ENCODE measurements at places on chromosomes 6 and 20.

GRCh38 chr6:127496471-127496870 is 22.7 kb downstream of the MTCL3 start:
- DNase-seq, result no peak

DNA sequence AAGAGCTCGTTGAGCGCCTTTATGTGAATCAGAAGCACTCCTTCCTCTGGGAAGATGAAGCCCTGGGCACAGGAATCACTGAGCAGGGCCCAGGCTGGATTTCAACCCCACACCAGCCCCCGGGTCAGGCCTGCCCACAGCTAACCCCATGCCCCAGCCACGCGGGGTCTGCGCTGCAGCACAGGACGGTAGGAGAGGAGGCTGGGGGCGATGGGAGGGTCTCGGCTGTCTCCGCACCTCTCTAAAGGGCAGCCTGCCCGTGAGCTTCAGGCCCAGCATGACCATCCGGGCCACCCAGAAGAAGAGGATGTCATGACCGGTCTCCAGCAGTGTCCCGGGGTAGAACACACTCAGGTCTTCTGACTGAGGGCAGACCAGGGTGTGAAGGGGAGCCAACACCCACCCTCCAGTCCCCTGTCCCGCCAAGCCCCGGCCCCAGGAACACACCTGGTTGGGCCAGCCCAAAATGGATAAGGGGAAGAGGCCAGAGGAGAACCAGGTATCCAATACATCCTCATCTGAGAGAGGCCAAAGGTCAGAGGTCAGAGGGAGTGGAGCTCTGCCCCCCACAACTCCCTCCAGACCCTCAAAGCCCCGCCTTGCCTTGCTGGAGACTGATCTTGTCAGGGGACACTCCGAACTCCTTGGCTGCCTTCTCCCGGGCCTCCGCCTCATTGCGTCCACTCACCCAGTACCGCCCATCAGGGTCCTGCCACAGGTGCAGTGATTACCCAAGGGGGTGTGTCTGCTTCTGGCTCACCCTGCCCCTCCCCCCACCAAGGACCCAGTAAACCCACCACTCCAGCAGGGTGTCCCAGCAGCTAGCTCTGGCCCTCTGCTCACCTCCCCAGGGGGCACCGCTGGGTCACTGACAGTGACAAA is 4.4 kb upstream of the VWA7 start:
- no peak for DNase-seq

DNA sequence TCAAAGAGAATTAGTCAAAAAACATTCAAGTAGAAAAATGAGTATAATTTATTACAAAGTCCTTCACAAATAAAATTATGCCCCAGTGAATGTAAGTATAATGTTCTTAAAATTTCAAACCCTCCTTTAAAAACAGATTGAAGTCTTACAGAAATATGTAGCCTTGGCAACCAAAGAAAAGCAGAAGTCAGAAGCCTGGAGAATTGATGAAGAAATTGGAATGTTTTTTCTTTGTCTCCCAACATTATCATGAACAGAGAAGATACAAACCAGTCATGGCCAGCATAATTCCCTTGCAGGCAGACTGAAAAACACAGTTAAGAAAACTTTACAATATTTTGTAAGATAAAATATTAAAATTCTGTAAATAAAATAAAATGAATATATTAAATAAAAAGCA is 221.9 kb downstream of the TBC1D32 start:
- DNase-seq, result no peak

DNA sequence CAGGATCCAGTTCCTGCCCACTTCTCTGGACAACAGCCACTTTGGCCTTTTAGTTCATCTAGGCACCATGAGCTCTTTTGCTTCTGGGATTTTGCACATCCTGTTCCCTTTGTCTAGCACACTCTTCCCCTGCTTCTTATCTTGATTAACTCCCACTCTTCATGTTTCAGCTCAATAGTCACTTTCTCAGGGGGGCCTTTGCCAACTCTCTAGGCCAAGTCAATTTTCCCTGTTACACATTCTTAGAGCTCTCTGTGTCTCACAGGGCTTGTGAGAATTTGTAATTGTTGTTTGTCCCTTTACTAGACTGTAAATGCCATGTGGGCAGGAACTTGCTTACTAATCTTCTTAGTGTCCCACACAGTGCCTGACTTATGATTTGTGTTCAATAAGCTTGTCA is 58.1 kb upstream of the EPB41L1 start:
- no peak for DNase-seq

- DNase-seq, result no peak
These were observed 162.7 kb upstream of the TCF21 start for GRCh38 chr6:133726188-133726587.

- DNase-seq, result peak; percentile 92
These were observed 180.5 kb downstream of the OGFRL1 start for GRCh38 chr6:71468841-71469700.

GRCh38 chr6:16741112-16742016 is 19.9 kb downstream of the ATXN1 start:
- DNase-seq, result peak; percentile 88

- DNase-seq, result no peak
These were observed 123.8 kb downstream of the CDKAL1 start for GRCh38 chr6:20658053-20658452.

DNA sequence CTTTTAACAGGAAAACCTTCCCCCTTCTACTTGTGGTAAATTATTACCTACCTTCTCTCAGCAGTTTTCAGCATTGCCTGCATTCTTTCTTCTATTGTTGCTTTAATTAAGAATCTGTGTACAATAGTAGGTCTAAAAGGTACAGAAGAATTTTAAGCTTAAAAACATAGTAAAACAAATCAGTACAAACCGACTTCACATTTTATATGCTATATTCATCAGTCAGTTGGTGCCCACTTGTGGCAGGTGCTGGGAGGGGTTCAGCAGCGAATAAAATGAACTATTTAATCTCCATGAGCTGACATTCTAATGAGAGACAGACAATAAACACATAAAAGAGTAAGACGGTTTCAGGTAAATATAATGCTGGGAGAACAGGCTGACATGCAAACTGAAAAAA is 73.4 kb upstream of the FBXO30 start:
- no peak for DNase-seq

- no peak for DNase-seq
These were observed 5.9 kb downstream of the WASF1 start for GRCh38 chr6:110173506-110174132.

GRCh38 chr6:36914227-36914794 is 28.6 kb downstream of the C6orf89 start:
- DNase-seq, result no peak

DNA sequence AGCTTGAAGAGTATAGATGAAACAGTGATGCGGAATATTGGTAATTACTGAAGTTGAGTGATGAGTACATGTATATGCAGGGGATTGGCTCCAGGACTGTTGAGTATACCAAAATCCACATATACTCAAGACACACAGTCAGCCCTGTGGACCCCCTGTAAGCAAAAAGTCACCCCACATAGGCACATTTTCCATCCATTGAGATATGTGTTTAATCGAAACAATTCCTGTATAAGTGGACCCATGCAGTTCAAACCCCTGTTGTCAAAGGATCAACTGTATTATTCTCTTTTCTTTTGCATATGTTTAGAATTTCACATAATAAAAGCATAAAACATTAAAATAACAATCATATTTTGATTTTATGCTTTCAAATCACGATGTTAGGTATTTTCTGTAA is 32.1 kb upstream of the FILIP1 start:
- DNase-seq, result no peak

DNA sequence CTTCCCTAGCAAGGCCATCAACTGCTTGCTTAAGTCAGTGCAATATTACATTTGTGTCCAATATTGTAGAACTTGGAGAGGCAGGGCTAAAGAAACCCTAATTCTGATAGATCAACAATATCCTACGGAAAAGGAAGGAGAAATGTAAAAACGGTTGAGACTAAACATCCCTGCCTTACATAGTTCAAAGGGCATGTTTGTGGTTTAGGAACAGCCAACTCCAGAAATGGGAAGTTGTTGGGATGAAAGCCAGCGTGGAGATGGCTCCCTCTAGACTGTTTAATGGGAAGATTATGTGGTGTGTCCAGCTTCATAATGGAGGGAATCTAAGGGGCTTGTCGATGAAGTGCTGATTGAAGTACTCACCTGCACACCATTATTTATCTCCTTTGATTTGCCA is 145.3 kb upstream of the TENT5A start:
- DNase-seq, result no peak

DNA sequence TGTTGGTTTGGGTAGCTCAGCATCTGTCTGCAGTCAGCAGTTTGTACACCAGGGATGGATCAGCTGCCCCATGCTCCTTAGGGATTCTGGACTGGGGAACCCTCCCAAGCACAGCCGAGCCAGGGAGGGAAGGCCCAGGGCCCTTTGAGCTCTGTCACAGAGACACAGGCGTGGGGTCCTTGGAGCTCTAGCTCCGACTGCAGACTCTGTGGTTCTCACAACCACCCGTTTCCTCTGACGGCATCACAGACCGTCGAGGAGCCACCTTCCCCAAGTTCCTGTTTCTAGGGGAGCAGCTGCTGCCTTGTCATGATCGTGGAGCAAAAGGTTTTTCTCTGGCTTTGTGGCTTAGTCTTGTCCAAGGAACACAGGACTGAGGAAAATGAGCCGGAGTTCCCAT is at the start of gene SLA2:
SLA2 (minus strand) TSS at position 199 of the 400 bp plus-strand sequence. CDS start 4,861 bp downstream, outside the sequence.
- no peak for DNase-seq

- DNase-seq, result no peak
These were observed 77.3 kb downstream of the TCP11 start for GRCh38 chr6:35063701-35064280.

- no peak for DNase-seq
These were observed 44.2 kb upstream of the TAB2 start for GRCh38 chr6:149273318-149273717.

DNA sequence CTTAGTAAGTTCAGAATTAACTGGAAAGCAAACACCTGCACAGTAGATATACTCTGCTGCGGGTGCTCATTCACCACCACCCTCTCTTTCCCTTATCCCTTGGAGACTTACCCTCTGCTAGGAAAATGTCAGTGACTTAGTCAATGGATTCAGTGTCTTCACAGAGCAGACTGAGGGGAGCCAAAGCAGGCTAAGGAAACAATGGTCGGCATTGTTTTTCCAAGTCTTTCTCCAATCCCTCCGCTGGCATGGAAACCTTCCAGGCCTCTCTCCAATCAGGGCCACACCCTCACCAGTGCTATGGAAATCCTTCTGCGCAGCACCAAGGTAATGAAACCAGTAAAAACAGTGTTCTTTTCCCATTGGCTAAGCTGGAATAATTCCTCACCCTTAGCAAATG is 531.2 kb downstream of the TFAP2B start:
- DNase-seq, result no peak

DNA sequence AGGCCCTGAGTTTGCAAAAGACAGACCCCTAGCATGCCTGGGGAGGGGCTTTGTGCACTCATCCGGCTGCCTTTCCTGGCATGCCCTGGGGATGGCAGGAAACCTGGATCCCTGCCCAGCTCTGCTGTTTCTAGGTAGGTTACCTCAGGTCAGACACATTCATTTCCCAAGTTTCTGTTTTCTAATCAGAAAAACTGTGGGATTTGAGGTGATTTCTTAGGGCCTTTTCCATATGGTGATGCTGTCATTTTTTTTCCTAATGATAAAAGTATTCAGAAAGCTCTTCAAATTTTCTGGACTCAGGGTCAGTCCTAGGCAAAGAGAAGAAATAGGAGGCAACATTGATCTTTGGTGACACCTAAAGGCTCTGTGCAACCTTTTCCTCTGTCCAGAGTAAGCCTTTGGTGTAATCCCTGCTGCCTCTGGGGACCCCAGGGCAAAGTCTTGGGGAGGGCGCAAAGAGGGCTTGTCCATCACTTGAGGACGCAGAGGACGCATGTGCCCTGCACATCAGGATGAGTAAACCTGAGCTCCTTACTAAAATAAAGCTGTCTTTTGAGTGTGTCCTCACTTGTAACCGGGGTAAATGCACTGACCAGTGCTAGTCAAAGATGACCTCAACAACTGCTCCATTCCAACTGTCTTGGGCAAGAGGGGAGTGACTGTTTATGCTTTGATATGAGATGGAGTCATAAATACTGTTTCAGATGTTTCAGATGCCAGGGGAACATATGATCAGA is 13.5 kb upstream of the TRAM2 start:
- peak; percentile 71 for DNase-seq

GRCh38 chr20:11188843-11189603 is 515.2 kb upstream of the JAG1 start:
- no peak for DNase-seq

DNA sequence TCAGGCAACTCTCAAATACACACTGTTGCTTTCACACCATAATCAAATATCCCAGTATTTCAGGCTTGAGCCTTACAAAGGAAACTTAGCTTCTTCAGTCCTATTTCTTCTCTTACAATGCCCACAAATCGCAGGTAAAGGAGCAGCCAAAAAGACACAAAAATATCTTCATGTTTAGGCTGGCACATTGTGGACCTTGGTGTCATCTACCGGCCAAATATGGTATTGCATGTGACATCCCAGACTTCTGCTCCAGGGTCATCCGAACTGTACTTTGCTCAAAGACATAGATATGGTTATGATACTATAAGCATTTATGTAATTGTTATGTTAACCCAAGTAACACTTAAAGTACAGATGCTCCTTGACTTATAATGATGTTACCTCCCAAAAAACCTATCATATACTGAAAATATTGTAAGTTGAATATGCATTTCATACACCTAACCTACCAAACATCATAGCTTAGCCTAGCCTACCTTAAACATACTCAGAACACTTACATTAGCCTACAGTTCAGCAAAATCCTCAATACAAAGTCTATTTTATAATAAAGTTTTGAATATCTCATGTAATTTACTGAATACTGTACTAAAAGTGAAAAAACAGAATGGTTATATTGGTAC is 4.6 kb downstream of the OR2H2 start:
- DNase-seq, result peak; percentile 24

DNA sequence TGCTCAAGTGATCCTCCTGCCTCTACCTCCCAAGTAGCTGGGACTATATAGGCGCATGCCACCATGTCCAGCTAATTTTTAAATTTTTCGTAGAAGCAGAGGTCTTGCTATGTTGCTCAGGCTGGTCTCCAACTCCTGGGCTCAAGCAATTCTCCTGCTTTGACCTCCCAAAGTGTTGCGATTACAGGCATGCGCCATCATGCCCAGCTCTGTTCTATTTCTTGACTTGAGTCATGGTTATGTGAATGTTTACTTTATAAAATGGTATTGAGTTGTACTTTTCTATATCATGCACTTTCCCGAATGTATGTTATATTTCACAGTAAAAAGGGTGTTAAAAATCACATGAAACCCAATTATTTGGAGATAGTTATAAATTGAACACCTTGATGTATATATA is 17.3 kb upstream of the ATXN1 start:
- no peak for DNase-seq

Measured in stromal cell of bone marrow (primary cell).